Right cardiac atrium (tissue), 5 donors: ENCODE measurements at places on chromosomes 3 and 15. TPM values are rescaled to one million over a fixed set of nuclear protein-coding genes. Genes with fewer than 3 reads are reported as not detected.
A peak's percentile ranks its signal among the peaks of the same experiment; 100 is the strongest.

Gene TMCO5A
- total RNA-seq = not detected

DNA sequence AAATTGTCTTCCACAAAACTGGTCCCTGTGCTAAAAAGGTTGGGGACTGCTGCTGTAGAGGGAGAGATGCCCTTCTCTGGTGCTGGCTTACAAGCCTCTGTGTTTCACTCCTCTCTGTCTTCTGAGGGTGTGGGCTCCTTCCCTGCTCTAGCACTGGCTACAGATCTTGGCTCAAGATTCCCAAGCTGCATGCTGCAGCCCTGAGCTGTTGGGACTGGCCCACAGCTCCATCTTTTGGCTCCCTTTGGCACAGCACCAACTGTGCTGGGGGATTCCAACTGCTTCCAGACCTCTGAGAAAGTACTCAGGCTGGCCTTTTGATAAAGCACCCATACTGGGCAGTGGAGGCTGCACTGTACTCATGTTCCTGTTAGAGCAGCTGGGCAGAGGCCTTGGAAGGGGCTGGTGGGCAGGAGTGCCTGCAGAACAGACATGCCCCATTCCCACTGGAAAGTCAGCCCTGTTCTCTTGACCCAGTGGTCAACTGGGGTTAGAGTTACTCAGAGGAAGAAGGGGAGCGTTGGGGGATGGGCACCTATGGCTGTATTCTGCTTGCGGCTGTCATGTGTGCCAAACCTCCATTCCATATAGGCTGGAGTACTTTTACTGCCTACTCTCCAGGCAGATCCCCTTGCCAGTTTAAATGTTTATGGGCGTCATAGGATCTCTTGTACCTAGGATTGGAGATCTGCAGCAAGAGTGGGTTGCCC, 55.7 kb downstream of the GALK2 start:
- no peak for DNase-seq

Gene INAFM2
- 75.4 TPM for total RNA-seq

GRCh38 chr3:87260270-87260669, 16.1 kb downstream of the POU1F1 start:
- DNase-seq = no peak

DNA sequence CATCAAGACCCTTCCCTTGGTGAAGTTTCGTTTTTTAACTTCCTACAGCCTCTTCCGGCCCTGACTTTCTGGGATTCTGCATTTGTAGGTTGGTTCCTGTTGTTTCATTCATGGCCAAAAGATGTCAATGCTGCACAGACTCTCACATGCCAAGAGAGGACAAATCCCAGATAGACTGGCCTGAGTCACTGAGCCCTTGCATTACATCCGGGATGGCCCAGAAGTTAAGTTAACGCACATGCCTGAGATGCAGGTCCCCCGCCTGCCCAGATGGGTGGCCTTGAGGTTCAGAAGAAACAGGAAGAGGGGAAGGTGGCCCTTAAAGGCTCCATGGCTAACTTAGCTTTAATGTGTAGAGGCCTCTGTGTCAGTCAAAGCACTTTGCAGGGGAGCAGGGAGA, 51.6 kb upstream of the SRGAP3 start:
- no peak for DNase-seq

- no peak for DNase-seq
Observed at GRCh38 chr3:194937882-194938321, 252.2 kb downstream of the FAM43A start.

- DNase-seq = no peak
Observed at GRCh38 chr3:77815467-77815866, 775.6 kb downstream of the ROBO2 start.

Gene ZNF662
- 7.6 TPM for total RNA-seq

Gene AQP9
- total RNA-seq = 0.58 TPM

GRCh38 chr3:194330579-194330978, 20.5 kb downstream of the CPN2 start:
- DNase-seq = peak; percentile 71

Gene WNT5A
- 3.6 TPM for total RNA-seq

DNA sequence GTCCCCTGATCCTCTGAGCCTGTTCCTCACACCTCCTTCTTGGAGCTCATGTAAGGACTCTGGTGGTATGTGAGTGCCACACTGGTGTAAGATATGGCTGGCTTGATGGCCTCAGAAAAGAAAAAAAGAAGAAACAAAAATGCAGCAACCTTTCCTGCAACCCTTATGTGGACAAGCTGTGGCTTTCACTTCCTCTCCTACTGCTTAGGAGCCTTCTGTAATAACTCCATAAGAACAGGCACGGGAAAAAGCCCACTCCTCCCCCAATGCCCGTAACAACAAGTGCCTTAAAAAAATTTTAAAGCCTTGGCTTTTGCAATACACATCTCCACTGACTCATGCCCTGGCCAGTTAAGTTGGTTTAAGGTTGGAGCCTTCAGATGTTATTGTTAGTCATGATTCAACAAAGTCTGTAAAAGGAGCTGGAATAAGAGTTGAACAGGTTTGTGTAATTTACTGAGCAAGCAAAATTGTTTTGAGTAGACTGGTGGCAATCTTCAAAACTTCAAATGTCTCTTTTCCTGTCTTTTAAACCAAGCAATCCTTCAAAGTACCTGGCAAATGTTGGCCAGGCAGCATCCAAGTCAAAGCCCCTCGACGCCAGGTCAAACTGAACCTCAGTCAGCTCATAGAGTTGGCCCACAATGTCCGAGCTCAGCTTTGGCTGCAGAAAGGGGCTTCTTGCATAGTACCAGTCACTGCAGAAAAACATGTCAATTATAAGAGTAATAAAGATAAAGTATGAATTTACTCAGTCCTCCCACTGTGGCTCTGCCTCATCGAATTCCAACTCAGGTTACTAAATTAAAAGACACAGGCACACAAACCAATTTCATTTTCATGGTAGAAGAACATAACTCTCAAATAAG, 22.9 kb downstream of the FYCO1 start:
- no peak for DNase-seq

DNA sequence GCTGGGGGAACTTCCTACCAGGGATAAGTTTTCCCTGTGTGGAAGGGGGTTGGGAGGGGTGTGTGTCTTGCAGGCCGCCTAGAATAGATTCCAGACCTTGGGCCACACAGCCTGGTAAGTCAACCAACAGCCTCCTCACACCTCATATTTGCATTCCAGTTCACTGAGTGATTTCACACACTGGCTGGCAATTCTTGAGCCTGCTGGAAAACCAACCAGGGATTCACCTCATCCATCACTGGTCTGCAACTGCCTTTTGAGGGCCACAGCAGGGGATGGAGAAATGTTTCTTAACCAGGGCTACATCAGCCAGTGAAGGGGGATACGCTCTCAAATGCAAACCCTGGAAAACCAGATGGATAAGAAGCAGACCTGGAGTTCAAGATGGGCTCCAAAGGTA, 2.0 kb downstream of the FSTL1 start:
- peak; percentile 45 for DNase-seq

Gene STARD9
- 9.9 TPM for total RNA-seq

- no peak for DNase-seq
Observed at GRCh38 chr3:3683261-3683660, 116.0 kb upstream of the LRRN1 start.

Gene ANKRD63
- 4.4 TPM for total RNA-seq

GRCh38 chr3:187504435-187504834, 136.2 kb downstream of the RTP4 start:
- no peak for DNase-seq

GRCh38 chr15:67724691-67725375, 100.5 kb upstream of the SKOR1 start:
- DNase-seq = no peak

Gene TM4SF18
- 5.9 TPM for total RNA-seq

GRCh38 chr3:39438880-39439279, 28.6 kb upstream of the MOBP start:
- no peak for DNase-seq

GRCh38 chr15:92910451-92910850, 10.3 kb downstream of the CHD2 start:
- no peak for DNase-seq

DNA sequence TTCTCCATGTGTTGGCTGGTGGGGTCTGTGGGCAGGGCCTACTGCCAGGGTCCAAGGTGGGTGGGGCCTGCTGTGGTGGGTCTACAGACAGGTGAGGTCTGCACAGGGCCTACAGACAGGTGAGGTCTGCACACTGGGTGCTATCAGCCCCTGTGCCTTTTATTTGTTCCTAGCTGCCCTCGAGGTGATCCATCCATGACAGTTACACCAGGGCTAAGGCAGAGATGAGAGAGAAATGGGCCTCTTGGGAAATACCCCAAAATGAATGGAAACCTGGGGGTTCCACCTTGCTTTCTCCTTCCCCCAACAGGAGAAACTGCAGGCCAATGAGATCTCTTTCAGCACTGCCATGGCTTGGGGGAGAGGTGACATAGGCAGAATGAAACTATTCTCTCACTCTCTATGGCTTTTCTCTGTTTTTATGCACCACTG, 36.4 kb downstream of the CFAP100 start:
- no peak for DNase-seq

Gene FBLN2
- 257 TPM for total RNA-seq

Gene GOLGA8J
- 0.28 TPM for total RNA-seq

DNA sequence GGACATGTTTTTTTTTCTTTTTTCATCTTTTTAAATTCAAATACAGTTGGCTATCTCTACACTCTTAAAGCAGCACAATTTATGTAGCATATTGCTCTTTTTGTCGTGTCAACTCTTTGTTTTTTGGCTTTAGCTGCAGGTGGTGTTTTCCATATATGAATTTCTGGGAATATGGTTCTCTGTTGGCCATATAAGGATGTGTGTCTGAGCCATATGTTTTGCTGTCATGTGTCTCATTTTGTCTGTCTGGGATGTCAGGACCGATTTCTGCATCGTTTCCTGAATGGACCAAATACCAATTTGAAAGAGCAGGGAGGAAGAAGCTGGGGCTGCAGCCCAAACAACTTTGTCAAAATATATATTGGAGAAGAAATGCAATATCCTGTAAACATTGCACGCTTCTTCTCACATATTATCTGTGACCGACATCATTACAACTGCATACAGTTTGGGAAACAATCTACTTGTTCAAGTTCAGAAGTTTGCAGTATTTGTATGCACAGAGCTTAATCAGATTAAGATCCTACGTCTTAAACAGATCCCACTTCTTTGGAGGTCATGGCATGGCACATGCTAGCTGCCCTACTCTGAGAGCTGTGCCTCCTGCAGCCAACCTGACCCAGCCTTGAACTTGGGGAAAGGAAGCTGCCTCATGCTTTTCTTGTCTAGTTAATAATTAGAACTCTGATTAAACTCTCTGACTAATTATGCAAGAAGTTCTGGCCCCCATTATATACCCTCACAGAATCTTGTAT, 4.0 kb upstream of the SATB1 start:
- no peak for DNase-seq

- no peak for DNase-seq
Observed at GRCh38 chr3:149959443-149959842, 11.3 kb downstream of the PFN2 start.

Gene TATDN2
- total RNA-seq = 22.7 TPM

- peak; percentile 80 for DNase-seq
Observed at GRCh38 chr3:37598808-37599581, 262.7 kb upstream of the CTDSPL start.

DNA sequence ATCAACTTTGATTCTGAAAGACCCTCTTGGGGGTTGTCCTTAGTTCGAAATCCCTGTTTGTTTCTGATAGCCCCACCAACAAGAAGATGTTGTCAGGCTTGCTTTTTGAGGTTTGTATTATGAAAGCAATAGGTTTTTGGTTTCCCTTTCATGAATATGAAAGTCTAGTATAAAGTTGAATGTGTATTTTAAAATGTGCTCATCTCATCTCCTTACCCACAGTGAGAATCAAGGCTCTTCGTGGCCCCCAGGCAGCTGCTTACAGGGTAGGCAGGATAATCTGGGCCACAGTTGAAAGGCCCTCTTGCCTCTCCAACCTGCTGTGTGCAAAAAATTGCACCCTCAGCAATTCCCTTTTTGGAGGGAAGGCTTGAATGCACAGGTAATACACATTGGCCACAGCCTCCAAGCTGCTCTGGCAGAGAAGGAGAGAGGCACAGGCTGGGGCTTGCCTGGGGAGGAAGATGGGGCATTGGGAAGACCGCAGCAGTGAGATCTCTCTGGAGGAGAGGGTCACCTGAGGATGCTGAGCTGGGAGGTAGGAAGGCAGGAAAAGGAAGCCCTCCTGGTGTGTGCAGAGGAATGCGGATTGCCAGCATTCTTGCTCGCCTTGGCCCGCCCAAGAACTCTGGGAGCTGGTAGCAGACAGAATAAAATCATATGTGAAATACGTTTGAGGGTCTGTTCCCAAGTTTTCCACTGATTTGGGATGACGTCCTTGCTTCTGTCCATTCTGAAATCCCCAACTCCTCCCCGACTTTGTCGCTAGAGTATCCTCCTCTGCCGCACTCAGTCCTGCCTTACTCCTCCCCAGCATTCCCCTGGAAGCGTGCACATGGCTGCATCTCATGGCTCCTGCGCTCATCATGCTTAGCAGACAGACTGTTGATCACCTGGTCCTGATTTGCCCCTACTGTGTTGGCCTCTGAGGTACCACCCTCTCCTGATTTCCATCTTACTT, 196.4 kb downstream of the RPLP1 start:
- DNase-seq = no peak

Gene INSYN1
- 112 TPM for total RNA-seq

Gene PCLAF
- 1.0 TPM for total RNA-seq

DNA sequence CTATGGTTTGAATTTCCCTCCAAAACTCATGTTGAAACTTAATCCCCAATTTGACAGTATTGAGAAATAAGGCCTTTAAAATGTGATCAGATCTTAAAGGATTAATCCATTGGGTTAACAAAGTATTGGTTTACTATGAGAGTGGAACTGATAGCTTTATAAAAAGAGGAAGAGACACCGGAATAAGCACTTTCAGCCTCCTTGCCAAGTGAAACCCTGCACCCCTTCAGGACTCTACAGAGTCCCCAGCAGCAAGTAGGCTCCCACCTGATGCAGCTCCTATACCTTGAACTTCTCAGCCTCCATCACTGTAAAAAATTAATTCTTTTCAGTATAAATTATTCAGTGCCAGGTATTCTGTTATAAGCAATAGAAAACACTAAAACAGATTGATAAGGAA, 348.3 kb downstream of the CGGBP1 start:
- DNase-seq = no peak

DNA sequence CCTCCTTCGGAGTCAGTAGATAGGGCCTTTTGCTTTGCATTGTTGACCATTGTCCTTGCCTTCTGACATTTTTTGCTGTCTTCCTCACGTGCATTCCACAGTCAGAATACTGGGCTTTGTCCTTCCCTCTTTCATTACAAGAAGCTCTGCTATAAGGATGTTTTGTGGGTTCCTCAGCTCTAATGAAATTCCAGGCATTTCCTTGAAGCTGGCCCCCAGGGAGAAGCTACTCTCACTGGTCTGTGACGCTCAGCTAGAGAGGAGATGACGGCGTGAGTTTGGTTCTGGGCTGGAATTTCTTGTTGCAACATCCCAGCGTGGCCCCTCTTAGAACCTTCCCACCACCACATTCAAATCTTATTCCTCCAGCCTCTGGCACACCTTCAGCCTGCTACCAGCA, 210.2 kb downstream of the TJP1 start:
- DNase-seq = no peak

Gene CP
- total RNA-seq = 24.5 TPM

- DNase-seq = no peak
Observed at GRCh38 chr3:52313774-52314188, 2.3 kb upstream of the DNAH1 start.

DNA sequence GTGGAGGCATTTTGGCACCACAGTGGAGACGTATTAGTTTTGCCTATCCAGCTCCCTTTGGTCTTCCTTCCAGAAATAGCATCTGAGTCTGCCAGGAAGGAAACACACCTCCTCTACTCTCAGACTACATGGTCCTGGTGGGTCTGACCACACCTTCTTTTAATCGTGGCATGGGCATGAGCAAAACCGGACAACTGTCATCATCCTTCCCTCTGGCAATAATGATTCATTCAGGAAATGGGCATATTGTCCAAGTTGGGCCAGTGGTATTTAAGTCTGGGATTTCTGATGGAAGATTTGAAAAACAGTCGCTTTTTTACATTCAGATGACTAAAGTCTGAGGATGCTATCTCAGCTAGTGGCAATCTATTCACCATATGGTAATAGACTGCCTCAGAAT, 601.0 kb upstream of the ADAMTS9 start:
- no peak for DNase-seq
